ENCODE measurements at places on chromosomes 2 and 18.
A peak's percentile ranks its signal among the peaks of the same experiment; 100 is the strongest.

- DNase-seq = no peak
Measured at GRCh38 chr2:184004948-184005672, 593.2 kb upstream of the ZNF804A start.

DNA sequence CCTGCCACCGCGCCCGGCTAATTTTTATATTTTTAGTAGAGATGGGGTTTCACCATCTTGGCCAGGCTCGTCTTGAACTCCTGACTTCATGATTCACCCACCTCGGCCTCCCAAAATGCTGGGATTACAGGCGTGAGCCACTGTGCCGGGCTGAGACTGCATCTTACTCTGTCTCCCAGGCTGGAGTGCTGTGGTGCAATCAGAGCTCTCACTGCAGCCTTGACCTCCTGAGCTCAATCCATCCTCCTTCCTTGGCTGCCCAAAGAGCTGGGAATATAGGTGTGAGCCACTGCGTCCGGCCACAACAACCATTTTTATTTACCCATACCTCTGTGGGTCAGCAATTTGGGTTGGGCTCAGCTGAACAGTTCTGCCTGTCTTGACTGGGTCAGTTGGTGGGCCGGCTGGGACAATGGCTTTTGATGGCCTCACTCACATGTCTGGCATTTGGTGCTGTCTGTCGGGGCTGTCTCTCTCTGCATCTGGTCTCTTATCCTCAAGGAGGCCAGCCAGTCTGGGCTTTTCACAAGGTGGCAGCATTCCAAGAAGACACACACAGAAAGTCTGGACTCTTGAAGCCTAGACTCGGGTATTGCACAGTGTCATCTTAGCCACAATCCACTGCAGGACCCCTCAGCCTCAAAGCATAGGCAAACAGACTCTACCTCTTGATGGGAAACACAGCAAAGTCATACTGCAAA lies 116.8 kb upstream of the GATA6 start:
- no peak for DNase-seq

DNA sequence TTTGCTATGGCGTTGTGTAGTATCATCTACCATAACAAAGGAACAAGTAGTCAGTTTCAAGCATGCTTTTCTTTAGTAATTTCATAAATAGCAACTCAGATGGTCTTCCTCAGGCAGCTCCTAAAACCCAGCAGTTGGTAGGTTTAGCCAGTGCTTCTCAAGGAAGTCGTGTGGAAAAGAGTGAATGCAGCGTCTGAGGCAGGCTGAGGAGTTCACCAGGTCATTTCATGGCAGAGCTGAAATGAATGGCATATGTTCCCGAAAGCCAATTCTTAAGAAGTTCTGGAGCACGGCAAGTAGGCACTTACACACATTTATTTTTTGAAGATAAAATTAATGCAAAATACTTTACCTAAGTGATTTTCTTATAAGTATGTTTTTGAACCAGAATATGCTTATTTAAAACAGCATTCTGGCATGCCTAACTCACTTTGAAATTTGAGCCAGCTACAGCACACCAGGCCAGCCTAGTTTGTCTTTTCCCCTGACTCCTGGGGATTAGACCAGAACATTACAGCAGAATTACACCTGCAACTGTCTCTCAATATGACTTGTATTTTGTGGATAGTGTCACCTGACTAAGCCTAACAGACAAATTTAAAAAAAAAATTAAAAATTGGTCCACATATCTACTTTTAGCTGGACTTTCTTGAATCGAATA lies 62.2 kb downstream of the OSBPL6 start:
- DNase-seq = no peak

- DNase-seq = no peak
Measured at GRCh38 chr2:10002681-10003080, 40.7 kb upstream of the KLF11 start.

DNA sequence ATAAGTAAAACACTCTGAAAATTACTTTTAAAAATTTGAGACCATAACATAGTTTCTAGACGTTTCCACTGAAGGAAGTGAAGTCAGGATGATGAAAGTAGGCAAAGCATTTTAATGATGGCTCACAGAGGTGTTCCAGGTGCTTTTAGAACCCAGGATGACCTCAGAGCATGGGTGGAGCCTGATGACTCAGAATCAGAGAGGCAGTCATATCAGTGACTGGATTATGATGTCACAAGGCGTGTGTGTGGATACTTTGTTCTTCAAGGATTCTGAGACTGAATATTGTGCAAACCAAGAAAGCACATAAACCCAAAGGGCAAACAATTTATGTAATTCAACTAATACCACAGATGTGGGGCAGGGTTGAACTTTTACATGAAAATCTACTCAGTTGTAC lies 208.0 kb upstream of the FBXO11 start:
- no peak for DNase-seq

DNA sequence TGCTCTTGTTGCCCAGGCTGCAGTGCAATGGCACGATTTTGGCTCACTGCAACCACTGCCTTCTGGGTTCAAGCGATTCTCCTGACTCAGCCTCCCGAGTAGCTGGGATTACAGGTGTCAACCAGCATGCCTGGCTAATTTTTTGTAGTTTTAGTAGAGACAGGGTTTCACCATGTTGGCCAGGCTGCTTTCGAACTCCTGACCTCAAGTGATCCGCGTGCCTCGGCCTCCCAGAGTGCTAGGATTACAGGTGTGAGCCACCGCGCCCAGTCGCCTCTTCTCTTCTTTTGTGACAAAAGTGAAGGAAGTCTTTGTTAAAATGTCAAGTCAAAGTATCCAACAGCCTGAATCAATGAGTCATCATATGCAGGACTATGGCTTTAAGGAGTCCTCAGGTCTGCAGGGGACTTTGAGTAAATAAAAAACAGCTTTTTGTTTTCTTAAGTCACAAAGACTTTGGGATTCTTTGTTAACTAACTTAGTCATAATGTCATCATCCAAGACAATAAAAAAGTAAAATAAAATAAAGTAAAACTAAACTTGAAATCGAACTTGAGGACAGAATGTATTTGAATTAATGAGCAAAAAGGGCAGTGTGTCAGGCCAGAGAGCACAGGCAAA lies 1153.2 kb downstream of the SUCLG1 start:
- no peak for DNase-seq

GRCh38 chr2:6909431-6910385 lies 7.5 kb upstream of the RNF144A start:
- no peak for DNase-seq

DNA sequence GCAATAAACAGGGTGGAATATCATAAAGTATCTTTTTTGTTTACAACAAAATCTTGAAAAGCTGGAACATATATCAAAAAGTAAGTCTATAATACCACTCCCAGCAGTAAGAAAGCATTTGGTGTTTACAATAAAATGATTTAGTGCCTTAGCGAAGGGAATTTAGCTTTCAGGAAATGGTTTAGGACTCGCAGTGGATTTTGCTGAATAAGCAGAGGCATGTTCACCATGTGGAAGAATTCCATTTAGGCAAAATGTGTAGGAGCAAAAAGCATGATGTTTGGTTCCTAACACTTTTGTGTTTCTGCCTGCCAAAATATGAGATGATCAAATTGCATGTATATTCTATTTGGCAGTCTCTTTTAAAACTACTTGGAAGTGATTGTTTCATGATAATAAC lies 163.6 kb downstream of the AGPS start:
- no peak for DNase-seq

GRCh38 chr2:75431763-75432162 lies 129.0 kb downstream of the EVA1A start:
- DNase-seq = no peak

- DNase-seq = no peak
Measured at GRCh38 chr18:56306797-56307196, 331.6 kb downstream of the TXNL1 start.

DNA sequence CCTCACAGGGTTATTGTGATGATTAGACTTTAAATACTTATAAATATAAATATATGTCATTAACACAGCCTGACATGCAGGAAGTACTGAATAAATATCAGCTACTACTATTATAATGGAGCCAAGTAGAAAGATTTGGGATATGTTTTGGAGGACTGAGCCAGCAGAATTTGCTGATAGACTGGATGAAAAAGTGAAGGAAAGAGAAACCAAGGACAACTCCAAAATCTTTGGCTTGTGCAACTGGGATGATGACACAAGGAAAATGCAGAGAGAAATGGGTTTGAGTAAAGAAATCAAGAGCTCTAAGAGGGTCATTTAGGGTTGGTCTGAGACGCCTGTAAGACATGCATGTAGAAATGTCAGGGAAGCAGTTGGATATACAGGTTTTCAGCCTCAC lies 15.6 kb downstream of the ADD2 start:
- no peak for DNase-seq

DNA sequence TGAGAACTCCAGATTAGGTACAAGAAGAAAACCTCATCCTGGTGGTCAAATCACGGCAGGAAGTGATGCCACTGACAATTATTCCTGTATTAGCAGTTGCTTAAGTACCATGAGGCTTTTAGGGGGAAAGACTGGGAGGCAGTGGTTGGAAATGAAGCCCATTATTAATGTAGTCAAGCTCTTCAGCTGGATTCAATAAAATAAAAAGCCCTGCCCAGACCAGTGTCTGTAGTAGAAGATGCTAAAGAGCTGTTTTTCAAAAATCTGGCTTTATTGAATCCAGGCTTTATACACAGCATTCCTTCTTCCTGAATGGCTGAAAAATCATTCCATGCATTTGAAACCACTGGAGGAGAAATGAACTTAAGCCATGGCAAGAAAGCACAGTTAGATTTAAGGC lies 155.2 kb downstream of the BCL2 start:
- DNase-seq = no peak

DNA sequence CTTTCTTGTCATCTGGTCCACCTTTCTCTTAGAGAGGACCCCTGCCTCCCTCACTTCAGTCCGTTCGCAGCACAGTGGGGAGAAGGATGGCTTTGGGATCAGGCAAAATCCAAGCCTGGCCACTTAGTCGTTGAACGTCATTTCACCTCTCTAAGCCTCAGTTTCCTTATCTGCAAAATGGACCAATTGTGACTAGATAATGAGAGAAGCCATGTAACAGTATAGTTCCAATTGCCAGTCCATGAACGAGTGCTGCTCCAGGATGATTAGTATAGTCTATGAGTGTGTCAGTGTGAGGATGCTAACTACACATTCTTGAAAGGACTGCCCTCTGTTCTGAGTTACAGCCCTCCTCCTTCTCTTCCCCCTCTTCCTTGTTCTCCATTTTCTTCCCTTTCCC lies 1.1 kb downstream of the INHA start:
- no peak for DNase-seq

GRCh38 chr2:26952374-26952773 lies 18.1 kb upstream of the MAPRE3 start:
- no peak for DNase-seq

DNA sequence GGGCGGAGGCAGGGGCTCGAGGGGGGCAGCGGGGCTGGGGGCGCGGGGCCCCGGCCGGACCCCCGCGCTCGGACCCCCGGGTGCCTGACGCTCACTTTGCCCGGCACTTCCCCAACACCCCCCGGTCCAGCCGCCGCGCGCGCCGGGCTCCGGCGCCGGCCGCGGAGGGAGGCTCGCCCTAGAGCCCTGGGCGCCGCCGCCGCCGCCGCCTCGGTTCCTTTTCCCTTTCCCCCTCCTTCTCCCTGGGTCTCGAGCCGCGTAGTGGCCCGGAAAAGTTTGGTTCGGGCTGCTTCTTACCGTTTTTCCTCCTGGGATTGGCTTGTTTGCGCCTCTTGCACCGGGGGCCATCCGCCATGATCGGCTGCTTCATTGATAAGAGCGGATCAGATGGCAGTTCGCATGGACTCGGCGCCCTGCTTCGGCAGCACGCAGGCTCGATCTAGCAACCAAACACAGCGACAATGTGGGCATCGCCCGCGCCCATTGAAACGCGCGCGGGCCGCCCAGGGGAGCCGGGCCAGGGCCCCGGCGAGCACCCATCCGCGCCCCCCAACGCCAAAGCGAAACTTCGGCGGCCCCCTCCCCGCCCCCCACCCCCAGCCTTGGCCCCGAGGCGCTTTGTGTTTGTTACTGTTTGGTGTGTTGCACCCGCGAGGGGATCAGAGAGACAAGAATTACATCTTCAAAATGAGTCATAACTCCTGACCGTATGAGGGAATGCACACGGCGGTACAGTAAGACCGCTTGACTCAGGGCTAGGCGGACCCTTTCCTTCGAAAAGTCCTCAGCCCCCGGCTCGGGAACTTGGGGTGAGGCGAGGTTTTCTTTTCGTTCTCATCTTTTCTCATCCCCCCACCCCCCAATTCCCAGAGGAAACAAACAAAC lies 2.7 kb downstream of the ZEB2 start:
- peak; percentile 15 for DNase-seq

DNA sequence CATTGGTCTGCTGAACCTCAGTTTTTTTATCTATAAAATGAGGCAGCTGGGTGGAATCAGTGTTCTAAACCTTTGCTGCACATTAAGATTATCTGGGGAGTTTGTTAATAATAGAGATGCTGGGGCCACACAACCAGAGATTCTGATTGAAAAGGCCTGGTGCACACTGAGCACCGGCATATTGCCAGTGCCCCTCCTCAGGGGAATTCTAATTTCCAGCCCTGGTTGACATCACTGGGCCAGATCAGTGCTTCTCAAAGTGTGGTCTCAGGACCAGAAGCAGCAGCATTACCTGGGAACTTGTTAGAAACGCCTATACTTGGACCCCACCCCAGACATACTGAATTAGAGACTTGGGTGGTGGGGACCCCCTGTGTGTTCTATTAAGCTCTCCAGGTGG lies 112.5 kb downstream of the SETBP1 start:
- no peak for DNase-seq

- DNase-seq = no peak
Measured at GRCh38 chr2:81835321-81836000, 1530.9 kb upstream of the LRRTM1 start.

DNA sequence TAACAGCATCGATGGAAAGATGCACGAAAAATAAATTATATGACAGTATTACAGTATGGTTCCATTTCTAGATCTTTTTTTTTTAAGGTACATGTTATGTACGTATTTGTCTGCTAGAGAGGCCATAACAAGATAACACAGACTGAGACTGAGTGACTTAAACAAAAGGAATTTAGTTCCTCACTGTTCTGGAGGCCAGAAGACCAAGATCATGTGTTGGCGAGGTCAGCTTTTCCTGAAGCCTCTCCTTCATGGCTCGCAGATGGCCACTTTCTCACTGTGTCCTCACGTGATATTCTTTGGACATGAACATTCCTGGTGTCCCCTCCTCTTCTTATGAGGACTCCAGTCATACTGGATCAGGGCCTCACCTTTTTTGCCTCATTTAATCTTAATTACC lies 177.4 kb downstream of the CAPN13 start:
- no peak for DNase-seq

DNA sequence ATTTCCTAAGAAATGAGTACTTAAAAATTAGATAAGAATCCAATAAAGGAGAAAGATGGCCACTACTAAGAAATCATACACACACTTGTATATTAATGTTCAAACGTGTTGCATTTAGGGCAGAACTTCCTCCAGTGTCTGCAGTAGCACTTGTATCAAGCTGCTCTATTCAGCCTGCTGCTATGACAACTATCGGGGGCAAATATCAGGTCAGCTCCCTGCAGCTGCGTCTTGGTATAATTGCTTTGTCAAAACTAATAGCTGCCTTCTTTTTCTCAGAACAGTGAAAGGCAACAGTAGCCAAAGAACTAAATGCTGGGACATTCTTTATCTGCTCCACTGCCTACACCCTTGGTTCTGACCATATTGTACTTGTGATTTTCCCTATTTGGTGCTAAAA lies 300.7 kb downstream of the NOL4 start:
- DNase-seq = no peak
